ENCODE measurements at places on chromosomes 2 and 18.

DNA sequence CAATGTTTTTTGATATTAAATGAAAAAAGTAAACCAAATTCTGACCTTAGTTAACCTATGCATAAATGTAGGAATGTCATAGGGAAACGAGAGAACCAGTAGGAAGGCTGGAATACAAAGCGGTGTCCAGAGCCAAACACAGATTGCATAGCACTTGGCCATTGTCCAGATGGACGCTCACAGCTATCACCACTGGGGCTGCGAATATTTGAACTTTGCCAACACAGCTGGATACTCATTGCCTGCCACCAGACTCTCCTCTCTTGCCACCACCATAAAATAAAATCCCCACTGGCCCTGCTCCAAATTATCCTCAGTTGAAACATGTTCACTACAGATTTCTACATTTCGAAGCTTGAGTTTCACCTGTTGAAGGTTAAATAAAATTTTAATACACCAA lies 159.3 kb upstream of the GULP1 start:
- DNase-seq: peak; percentile 41

DNA sequence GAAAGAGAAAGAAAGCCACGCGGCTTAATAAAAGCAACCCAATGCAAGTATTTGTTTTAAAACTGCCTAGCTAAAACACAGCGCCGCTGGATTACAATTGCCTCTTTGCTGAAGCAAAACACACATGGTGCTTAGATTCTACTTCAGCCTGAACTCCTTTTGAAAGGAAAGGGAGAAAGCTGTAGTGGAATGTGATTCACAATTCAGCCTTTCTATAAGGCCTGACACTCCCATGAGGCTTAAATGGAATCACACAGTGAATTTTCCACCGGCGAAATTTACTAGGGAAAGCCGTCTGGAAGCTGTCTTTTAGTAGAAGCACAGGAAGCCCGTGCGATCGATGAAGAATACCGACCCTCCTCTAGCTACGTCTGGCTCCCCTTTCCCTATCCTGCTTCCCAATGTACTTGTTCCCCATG lies 348.0 kb downstream of the DLGAP1 start:
- DNase-seq: no peak

DNA sequence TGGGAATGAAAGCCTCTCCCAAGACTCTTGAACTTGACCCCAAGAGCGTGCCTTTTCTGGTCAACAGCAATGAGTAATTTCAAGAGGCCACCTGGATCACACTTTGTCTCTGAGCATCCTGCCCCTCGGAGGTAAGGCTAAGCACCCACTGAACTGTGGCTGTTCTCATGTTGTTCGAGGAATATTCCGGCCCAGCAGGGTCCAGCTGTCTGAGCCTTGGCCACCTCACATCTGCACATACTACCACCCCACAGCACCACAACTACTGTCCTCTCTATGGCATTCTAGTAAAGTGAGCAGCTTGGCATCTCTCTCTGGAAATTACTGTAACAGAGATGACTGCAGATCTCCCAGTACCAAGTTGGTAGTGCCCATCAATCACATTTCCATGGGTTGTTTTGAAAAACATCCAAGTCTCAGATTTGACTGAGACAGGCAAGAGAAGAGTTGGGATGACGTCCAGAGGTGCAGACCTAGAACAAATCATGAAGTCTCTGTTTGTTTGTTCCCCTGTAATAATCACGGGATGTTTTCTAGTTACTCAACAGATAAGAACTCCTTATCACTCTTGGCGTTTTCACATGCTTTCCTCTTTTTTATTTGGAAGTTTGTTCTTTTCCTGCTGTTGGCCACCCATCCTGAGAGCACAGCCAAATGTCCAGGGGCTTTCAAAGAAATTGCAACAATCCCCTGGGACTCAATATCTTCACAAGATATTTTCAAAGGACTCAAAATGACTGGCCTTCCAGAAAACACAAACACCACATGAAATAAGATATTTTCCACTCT lies 336.0 kb upstream of the TNP1 start:
- DNase-seq: no peak

DNA sequence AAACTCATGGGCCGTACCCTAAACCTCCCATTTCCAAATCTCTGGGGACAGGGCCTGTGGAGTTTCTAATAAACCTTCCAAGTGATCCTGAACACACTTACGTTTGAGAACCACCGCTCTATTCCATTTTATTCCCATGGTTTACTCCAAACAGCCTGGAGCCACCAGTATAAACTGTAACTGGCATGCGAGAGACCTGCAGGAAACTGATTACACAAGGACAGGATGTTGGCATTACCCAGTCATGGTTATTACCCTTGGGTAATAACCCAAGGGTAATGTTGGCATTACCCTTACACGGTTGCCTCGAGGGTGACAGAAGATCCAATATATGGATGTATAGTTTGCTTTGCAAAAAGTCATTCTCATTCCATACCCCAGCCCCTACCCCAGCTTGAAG lies 37.0 kb upstream of the YPEL5 start:
- no peak for DNase-seq

- no peak for DNase-seq
These were observed 360.3 kb downstream of the FBXO15 start for GRCh38 chr18:73787316-73787715.

- DNase-seq: no peak
These were observed 3.3 kb downstream of the TAF1B start for GRCh38 chr2:9846554-9846953.

GRCh38 chr2:220282236-220282635 lies 654.8 kb downstream of the SLC4A3 start:
- DNase-seq: no peak

DNA sequence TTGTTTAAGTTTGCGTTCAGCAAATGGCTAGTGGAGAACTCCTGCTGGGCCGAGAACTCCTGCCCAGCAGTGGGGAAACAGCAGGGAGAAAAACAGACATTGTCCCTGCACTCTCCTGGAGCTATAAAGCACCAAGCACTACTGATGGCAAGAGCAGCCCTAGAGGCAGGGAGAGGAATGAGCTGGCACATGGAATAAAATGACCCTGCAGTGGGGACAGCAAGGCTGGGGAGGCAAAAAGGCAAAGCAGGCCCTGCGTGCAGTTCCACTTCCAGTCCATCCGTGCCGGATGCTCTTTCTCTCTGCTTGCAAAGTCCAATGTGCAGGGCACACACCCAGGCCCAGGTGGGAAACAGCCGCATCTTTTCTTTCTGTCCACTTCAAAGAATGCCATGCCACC lies 415.5 kb downstream of the LRATD1 start:
- DNase-seq: no peak

- DNase-seq: no peak
These were observed 43.7 kb downstream of the SMC6 start for GRCh38 chr2:17709897-17710296.

DNA sequence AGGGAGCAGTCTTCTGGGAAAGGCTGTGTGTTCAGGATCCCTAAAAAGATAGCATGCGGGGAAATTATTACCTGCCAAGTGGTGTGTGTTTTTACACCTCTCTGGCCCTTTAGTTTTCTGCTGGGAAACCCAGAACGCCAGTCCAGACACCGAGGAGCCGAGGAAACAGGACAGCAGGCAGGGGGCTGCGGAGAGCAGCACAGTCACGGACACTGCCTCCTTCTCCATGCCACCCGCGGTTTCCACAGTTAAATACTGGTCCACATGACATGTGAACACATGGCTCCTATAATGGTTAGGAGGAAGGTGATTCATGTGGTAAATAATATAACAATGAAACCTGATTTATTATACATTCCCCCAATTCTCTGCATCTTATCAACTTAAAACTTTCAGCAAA lies 20.4 kb downstream of the CNOT11 start:
- no peak for DNase-seq

- DNase-seq: no peak
These were observed 44.0 kb downstream of the PDCL3 start for GRCh38 chr2:100606726-100607343.

DNA sequence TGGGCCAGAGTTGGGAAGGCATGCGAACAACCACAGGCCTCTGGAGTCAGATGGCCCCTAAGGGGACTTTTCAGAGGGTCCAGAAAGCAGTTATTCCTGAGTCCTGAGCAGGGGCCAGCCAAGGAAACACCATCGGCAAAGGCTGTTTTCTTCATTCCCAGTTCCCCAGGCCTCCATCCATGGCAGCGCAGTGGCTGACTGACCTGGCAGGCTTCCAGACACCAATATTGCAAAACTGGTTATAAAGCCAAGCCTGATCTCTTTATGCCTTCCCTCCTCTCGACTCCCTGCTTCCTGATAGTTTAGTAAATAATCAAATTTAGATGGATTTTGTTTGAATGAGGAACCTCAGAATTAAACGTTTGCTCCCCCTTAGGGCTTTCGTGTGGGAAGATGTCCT lies 133.4 kb upstream of the ITGA6 start:
- peak; percentile 40 for DNase-seq

- DNase-seq: no peak
These were observed 2082.4 kb upstream of the PIK3C3 start for GRCh38 chr18:39872651-39873050.

- no peak for DNase-seq
These were observed 29.8 kb downstream of the KLF7 start for GRCh38 chr2:207135801-207136457.

GRCh38 chr2:236882930-236883329 lies 202.8 kb upstream of the COPS8 start:
- no peak for DNase-seq

- DNase-seq: no peak
These were observed 755 bp downstream of the SPAST start for GRCh38 chr2:32064021-32064601.

DNA sequence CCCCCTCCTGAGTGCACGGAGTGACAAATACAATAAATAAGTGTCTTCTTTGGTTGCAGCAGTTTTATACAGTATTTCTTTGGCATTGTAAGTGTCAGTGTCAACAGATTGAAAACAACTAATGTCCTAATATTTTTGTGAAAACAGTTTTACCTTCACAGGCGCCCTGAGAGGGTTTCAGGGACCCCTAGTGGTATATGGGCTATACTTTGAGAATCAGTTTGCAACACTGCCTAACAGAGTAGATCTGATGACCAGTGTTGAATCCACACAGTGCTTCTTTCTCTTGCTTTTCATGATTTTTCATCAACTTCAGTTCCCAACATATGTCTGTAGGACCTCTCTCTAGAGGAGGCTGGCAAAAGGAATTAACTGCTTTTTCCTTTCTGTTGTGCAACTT lies 162.2 kb downstream of the PRPF40A start:
- no peak for DNase-seq

GRCh38 chr2:184923751-184924150 lies 325.4 kb downstream of the ZNF804A start:
- no peak for DNase-seq

GRCh38 chr2:95074663-95075439 lies 46.8 kb downstream of the MRPS5 start:
- no peak for DNase-seq

GRCh38 chr2:182870227-182870626 lies 3.8 kb upstream of the FRZB start:
- DNase-seq: no peak

DNA sequence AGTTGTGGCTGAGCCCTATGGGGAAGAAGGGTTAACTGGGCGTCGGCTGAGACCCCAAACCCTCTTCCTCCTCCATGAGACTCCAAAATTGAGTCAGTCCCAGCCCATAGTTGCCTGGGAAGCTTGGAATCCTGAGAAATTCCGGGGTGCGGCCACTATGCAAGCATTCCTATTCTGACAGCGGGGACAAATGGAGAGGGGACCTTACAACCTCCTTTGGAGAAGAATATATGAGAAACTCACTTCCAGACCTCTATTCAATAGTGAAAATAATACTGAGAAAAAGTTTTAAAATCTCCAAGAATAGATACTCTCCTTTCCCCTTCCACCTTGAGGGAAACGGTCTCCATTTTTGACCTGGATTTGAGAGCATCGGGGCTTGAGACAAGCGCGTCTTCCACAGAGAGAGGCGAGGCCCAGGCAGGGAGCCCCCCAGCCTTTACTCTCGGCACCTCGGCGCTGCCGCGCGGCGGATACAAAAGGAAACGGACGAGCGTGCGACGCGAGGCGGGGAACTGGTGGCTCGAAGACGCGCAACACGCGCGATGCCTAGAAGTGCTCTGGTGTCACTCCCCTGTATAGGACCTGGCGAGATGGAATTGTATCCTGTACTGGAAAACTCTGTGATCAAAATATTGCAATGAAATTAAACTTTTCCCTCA lies 11.1 kb downstream of the NR4A2 start:
- no peak for DNase-seq

DNA sequence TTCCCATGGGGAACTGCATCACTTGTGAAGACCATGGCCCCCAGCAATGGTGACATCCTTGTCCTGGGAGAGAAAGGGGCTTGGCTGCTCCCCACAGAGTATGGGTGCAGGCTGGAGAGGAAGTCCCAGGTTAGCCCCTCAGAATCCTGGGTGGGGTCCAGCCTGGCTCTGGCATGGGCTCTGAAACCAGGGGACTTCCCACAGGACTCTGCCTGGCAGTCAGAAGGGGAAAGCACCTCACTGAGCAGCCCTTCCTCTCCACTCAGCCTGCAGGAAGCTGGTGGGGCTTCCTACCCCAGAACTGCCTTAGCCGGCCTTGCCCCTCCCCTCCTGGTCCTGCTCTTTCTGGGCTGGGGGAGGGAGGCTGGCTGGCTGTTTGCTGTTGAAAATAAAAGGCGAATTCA lies 3.7 kb downstream of the NEURL3 start:
- no peak for DNase-seq

DNA sequence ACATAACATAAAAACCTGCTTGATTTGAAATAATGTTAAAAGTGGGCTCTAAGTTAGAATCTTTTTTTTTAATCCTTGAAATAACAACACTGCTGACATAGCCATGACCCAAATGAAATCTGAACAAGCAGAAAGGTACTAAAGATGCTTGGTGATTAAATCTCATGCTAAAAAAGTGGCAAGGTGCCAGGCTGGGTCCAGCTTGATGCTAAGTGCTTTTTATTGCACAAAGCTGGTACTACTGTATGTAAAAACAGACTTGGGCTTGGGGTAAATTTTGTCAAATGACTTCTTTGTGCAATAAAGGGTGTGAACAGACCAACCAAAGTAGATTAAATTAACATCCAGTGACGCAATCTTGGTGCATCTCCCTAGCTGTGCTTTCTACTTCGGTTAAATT lies 13.4 kb downstream of the BCL11A start:
- DNase-seq: no peak

GRCh38 chr2:86274918-86275275 lies 62.5 kb downstream of the REEP1 start:
- DNase-seq: peak; percentile 25

DNA sequence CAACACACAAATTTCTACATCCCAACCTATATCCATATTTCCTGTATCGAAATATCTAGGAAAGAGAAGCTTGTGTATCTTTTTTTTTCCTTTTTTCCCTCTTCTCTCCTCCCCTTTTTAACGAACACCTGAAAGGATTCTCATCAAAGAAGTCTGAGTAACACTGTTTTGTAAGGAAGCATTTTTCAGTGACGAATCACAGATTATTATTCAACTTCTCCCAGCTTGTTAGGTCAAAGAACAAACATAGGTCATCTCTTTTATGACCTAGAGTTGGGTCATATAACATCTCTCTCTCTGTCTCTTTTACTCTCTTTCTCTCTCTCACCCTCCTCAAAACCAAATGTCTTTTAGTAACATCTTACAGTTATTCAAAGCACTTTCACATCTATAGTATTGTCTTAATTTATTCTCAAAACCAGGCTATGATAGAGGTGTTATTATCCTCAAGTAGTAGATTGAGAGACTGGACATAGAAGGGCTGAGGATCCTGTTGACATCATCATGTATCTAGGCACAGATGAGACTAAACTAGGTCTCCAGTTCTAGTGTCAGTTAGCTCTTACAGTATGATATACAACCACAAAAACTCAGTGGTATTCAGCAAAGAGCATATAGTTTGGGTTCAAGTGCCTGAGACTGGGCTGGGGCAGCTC lies 80.1 kb upstream of the SPOPL start:
- no peak for DNase-seq

- DNase-seq: no peak
These were observed 93.5 kb downstream of the SPIRE1 start for GRCh38 chr18:12564378-12564777.

- DNase-seq: no peak
These were observed 394.5 kb downstream of the DLGAP1 start for GRCh38 chr18:4060427-4061281.

Measured in skeletal muscle cell (primary cell).